ENCODE measurements at places on chromosomes 1 and 21.
A peak's percentile ranks its signal among the peaks of the same experiment; 100 is the strongest.

- no peak for DNase-seq
Observed at GRCh38 chr1:30771005-30771404, 13.4 kb upstream of the LAPTM5 start.

DNA sequence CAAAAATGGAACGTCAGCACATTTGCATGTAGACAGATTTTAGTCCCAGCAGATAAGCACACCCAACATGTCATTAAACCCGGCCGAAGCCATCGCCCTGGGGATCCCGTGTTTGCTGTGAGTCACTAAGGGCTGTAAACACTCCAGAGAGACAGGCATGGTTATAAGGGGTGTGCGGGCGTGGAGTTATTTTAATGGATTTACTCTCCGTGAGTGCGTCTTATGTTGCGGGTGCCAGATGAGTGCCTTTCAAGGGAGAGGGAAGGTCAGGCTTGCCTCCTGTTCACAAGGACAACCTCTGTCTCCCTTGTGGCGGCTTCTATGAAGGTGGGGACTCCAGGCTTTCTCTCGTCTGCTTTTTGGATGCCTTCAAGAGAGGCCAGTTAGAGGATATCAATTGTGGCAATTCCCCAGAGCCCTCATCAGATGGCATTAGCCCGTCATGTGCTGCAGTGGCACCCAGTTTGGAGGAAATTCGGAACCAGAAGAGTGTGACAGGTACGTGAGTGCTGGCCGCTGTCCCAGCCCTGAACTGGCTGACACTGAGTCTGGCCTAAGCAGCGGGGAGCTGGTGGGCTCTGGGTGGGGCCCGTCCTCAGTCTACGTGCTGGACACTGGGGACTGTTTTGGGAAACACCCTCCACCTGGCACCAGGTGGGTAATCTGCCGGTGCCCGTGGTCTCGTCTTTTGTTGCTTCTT, 223.8 kb upstream of the TMEM51 start:
- DNase-seq: peak; percentile 93

- DNase-seq: no peak
Observed at GRCh38 chr1:39328095-39328494, 123.6 kb downstream of the MACF1 start.

GRCh38 chr1:194223596-194223995, 1037.2 kb upstream of the B3GALT2 start:
- DNase-seq: no peak

DNA sequence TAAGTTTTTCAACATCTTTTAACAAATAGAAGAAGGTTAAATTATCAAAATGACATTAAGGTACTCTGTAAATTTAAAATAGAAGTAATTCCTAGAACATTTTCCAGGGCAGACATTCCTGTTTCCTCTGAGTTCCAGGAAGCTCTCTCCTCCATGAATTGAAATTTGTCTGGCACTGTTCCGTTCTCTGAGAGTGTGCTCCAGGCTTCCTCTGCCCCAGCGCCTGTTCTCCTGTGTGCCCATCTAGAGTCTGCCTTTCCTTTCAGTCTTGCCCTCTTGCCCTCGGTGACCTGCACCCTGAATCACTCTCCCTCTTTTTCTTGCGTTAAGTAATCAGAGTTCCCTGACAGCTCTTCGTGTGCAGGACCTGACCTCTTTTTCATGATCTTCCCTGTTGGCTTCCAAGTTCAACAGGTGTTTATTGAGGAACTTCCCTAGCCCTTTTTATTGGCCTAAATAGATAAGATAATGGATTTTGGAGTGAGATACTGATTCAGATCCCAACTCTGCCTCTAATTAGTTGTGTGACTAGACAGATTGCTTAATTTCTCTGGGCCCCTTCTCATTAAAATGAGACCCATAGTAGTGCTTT, 77.1 kb downstream of the MTR start:
- DNase-seq: no peak

- no peak for DNase-seq
Observed at GRCh38 chr1:47875036-47875435, 122.1 kb downstream of the TRABD2B start.

GRCh38 chr1:228445843-228446650, 29.4 kb upstream of the TRIM17 start:
- DNase-seq: no peak
